ENCODE measurements at places on chromosomes 12 and 14.

- no peak for DNase-seq
Measured at GRCh38 chr12:70989232-70989631, 68.7 kb upstream of the PTPRR start.

GRCh38 chr14:79831195-79831892 lies 380.0 kb downstream of the DIO2 start:
- no peak for DNase-seq

- DNase-seq, result no peak
Measured at GRCh38 chr12:31672521-31672920, 13.0 kb downstream of the ETFBKMT start.

- no peak for DNase-seq
Measured at GRCh38 chr12:51755251-51755650, 93.3 kb downstream of the FIGNL2 start.

GRCh38 chr14:69625299-69626131 lies 14.1 kb downstream of the SUSD6 start:
- DNase-seq, result peak; percentile 75

GRCh38 chr14:68756000-68756481 lies 36.8 kb downstream of the ZFP36L1 start:
- no peak for DNase-seq

- DNase-seq, result no peak
Measured at GRCh38 chr14:100834794-100835547, 9.1 kb downstream of the MEG3 start.

DNA sequence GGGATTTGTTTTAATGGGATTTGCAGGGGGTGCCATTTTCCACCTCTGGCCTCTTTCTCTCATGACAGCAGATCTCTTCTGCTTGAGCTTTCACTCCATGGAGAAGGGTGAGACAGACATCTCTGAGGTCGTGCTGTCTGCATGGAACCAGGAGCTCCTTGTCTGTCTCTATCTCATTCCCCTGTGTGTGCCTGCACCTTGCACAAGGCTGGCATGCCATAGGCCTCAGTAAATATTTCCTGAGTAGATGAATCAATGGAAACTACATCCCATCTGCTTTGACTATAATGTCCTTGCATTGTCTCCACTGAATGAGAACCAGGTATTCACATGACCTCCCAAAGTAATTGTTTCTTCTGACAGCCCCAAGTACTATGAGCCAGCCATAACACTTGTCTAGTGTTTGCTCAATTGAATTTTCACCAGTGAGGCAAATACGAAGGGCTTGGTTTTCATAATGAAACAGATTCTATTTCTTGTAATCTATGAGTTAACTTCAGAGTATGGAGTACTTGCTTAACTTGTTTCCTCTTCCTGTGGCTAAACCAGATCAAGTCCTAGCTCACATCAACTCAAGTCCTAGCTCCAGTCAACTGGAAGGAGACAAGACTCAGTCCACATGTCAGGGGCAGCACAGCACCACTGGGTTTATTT lies 32.3 kb downstream of the KCNK13 start:
- no peak for DNase-seq

- DNase-seq, result no peak
Measured at GRCh38 chr12:103169-103981, 36.8 kb downstream of the IQSEC3 start.

- DNase-seq, result no peak
Measured at GRCh38 chr14:71169861-71170260, 262.6 kb downstream of the PCNX1 start.

DNA sequence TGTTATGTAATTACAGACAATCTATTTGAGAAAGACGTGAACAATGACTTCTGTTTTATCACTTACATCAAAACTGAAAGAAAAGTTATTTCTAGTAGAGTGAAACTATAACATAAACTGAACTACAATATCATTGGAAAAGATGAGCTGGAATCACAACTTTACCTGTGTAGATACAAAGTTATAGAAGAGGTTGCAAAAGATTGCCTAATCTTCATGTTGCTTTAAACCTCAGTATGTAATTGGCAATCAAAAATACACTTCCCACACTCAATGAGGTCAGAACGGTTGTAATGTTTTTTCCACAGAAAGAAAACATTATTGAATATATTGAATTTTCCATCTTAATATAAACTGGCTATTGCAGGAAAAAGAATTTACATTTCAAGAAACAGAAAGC lies 37.7 kb upstream of the GXYLT1 start:
- no peak for DNase-seq

- no peak for DNase-seq
Measured at GRCh38 chr12:27667540-27667939, 28.7 kb upstream of the REP15 start.

GRCh38 chr14:33610121-33610520 lies 340.8 kb downstream of the EGLN3 start:
- DNase-seq, result no peak

DNA sequence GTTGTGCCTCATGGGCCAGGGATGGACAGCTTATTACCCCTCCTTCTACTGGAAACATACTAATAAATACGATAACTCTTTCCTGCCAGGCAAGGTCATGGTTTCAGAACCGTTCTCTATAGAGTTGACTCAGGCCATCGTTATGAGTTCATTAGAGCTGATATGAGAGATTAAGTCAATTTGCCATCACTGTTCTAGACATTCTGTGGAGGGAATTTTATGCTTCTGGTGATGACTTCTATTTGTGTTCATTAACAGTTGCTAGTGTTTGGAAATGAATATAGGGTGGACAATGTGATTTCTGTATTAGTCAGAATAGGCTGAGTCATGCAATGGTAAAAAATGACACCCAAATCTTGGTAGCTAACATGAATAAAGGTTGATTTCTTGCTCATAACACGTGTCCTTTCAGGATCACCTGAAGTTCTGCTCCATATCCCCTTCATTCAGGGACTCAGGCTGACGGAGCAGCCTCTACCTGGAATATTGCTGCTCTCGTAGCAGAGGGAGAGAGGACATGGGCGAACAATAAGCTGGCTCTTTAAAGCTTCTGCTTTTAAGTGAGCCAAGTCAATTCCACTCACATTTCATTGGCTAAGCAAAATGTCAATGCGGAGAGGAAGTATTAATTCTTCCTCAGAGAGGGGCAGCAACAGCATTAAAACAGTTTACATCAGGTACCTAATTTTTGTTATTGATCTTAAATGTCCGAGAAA lies 18.5 kb upstream of the TBPL2 start:
- no peak for DNase-seq

GRCh38 chr12:45634273-45634917 lies 95.1 kb upstream of the ARID2 start:
- no peak for DNase-seq

- DNase-seq, result no peak
Measured at GRCh38 chr14:31590206-31590605, 29.0 kb downstream of the NUBPL start.

DNA sequence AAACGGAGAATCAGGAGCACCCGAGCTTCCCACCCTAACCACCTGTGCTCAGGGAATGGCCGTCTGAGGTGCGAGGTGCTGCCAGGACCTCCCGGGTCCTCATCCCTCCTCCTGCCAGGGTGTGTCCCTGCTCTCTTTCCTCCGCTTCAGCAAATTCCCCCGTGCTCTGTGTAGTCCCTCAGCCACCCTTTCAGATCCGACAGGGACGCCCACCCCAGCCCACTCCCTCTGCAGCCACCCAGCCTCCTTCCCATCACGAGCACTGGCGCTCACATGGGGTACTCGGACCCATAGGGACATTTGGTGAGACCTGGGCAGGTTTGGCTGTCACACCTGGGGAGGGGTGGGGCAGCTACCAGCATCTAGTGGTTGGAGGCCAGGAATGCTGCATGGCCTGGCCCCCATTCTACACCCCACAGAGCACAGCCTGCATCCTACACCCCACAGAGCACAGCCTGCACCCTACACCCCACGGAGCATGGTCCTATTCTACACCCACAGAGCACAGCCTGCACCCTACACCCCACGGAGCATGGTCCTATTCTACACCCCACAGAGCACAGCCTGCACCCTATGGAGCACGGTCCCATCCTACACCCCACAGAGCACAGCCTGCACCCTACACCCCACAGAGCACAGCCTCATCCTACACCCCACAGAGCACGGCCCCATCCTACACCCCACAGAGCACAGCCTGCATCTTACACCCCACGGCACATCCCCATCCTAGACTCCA lies 12.7 kb downstream of the GALNT9 start:
- no peak for DNase-seq

DNA sequence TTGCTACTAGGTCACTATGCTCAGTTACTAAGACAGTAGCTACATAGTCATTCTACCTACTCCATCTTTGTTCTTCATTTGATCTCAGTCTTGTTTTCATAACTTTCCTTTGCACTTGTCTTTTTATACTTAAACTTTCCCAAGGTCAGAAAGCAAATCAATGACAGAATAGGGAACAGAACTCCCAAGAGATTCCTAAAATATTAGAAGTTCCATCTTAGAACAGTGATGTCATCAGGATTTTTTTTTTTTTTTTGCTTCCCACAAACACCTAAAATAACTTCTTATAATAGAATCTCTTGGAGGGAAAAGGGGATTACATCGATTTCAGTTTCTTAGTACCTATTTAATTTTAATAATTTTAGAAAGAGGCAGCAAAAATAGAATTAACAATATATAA lies 65.8 kb downstream of the NTN4 start:
- no peak for DNase-seq

DNA sequence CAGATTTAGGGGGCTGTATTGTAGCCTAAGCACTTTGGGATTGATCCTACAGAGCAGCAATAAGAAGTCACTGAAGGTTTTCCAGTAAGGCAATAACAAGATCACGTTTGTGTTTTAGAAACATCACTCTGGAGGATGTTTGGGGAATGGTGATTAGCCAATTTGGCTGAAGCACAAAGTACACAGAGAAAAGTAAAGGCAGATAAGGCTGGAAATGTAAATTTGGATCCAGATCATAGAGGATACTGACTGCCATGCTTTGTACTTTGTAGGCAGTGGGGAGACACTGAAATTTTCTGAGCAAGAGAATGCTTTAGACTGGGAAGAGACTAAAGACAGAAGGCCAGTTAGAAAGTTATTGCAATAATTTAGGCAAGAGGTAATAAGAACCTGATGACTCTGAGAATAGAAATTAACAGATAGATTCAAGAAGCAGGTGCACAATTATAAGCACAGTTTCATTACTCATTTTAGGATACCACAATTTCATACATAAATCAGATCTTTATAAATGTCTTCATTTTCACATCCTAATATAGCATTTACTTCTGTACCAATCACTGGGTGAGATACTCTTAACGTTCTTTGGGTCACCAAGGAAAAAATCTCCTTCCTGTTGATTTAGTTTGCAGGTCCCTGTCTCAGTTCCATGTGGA lies 314.5 kb upstream of the GARIN6 start:
- DNase-seq, result no peak

GRCh38 chr14:92945959-92946846 lies 23.3 kb downstream of the CHGA start:
- DNase-seq, result no peak

- DNase-seq, result no peak
Measured at GRCh38 chr12:20443255-20443654, 74.9 kb downstream of the PDE3A start.

DNA sequence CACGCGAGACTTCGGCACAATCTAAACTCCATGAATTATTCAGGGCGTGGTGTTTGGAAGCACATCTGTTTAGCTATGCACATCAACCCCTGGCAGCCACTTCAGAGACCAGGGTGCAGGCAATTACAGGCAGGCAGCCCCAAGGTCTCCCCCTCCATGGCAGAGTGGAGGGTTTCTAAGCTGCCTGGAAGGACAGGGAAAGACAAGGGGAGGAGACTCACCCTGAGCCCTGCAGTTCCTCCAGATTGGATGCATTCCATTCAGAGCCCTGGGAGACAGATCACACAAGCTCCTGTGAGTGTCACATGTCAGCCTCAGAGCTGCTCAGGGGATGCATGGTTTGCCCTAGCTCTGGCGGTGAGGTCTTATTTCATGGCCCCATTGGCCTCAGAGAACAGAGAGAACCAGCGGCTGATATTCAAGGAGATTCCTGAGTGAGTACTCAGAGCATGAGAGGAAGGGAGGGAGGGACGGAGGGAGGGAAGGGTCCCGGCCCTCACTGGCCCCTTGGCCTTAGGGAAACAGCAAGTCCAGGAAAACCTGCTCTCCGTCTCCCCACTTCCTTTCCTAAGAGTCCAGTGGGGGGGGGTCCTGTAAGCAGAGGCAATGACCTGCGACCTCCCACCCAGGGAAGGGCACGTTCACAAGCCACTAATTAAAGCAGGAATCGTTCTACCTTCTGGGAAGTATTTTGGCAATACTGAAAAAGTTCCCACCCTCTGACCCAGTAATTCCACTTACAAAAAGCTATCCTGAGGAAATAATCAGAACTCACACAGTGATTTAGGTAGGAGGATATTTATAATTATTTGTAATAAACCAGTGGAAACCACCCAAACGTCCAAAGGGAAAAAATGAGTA lies 55.1 kb downstream of the SSH1 start:
- no peak for DNase-seq

DNA sequence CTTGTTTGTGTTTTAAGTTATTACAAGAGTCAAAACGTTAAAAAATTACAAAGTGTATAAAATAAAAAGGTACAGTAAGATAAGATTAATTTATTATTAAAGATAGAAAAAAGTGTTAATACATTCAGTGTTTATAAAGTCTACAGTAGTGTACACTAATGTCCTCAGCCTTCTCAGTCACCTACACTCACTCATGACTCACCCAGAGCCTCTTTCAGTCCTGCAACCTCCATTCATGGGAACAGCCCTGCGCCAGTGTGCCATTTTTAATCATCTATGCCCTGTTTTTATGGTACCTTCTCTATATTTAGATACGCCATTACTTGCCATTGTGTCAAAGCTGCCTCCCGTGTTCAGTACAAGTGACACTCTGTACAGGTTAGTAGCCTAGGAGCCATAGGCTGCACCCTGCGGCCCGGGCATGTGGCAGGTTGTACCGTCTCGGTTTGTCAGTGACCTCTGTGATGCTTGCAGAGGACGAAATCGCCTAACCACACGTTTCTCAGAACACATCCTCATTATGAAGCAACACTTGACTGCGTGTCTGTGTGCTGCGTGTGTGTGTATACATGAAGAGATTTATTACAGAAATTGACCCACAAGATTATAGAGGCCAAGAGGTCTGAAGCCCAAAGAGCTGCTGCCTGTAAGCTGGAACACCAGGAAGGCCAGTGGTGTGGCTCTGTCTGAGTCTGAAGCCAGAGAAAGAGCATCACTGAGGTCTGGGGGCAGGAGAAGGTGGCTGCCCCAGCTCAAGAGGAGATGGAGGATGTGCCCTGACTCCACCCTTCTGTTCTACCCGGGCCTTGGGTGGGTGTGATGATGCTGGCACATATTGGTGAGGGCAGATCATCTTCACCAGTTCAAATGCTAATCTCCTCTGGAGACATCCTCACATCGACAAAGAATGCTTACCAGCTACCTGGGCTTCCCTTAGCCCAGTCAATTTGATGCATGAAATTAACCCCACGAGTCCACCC lies 116.6 kb upstream of the C14orf180 start:
- no peak for DNase-seq

GRCh38 chr14:50524060-50524459 lies 8.3 kb downstream of the MAP4K5 start:
- no peak for DNase-seq

GRCh38 chr12:110062241-110062640 lies 13.9 kb upstream of the C12orf76 start:
- DNase-seq, result no peak

All from stimulated activated naive CD4-positive, alpha-beta T cell treated with Interleukin-2 at 50 U/mL for 16 hours (primary cell).